ENCODE measurements at places on chromosomes 12 and 14.

- no peak for DNase-seq
Measured at GRCh38 chr12:21940549-21941505, at the start of gene ABCC9. Gene ABCC9, minus strand, starts transcription at chr12:21941426. Its CDS starts 4,752 bp downstream, at chr12:21936674.

- DNase-seq: no peak
Measured at GRCh38 chr14:95174184-95174792, 17.0 kb upstream of the DICER1 start.

GRCh38 chr12:62435303-62436163 is 31.1 kb upstream of the MON2 start:
- peak; percentile 55 for DNase-seq

DNA sequence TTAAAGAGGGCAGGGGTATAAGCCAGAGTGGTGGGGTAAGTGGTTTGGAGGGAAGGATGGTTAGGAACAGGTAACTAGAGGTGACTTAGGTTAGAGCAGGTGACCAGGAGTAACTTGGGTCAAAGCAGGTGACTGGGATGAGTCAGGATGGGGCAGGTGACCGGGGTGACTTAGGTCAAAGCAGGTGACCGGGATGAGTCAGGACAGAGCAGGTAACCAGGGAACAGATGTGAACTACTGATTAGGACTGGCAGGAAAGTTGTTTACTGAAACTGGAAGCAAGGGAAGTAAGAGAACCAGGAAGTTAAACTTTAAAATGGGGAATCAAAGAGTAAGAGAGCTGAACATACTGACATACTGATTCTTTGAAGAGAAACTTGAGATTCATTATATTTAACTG is 57.4 kb downstream of the FSCB start:
- no peak for DNase-seq

DNA sequence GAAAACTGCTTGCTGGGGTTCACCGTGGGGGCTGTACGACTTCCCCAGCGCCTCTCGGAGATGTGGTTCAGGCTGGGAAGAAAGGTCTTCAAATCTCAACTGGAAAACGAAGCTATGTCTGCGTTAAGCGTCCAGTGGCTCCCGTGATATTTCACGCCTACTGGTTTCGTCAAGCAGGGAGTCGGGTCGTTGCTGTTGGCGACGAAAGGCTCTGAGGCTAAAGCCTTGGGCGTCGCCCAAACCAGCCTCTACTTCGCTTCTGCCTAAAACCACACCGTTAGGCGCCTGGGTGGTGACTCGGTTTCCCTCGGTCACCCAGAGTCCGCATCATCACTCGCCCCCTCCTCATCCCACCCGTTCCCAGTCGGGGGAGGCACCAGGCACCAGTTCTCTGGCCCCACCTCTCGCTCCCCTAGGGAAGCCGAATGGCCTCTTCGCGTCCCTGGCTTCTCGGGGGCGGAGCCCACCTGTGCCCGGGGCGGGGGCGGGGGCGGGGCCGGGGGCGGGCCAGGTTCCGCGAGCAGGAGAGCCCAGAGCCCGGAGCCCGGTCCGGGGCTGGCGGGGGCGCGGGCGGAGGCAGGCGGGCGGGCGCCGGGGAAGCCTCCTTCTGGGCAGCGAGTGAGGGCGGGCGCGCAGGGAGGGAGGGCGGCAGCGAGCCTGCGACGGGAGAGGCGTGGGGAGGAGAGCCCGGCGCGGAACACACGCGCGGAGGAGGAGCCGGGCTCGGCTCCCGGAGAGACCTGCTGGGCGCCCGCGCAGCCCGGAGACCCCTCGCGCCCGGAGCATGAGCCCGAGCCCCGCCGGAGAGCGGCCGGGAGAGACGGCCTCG is at the start of gene B4GALNT3:
Gene B4GALNT3 (plus strand): TSS at position 510 of the 829 bp plus-strand sequence. CDS start 438 bp downstream, outside the sequence.
- peak; percentile 72 for DNase-seq

Measured in GM20000 (cell line).